ENCODE measurements at places on chromosomes 6 and 20.

GRCh38 chr20:2859330-2860121 is 13.8 kb upstream of the PTPRA start:
- no peak for DNase-seq

GRCh38 chr6:159119791-159120190 is 49.4 kb upstream of the FNDC1 start:
- DNase-seq = no peak

DNA sequence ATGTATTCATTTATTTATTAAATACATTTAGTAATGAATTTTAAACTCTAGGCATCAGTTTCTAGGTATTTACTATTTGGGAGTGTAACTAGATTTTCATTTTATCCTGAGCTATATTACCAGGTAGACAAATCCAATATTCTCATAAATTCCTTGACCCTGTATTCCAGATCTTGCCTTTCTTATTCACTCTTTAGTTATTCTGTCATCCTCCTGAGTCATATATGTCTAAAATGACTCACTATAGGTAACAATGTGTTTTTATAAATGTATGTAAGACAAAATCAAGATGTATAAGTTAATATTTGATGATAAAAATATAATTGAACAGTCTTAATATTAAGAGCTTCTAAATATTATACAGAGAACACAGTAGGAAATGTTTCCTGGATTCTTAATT is 642.1 kb upstream of the NRSN1 start:
- no peak for DNase-seq

DNA sequence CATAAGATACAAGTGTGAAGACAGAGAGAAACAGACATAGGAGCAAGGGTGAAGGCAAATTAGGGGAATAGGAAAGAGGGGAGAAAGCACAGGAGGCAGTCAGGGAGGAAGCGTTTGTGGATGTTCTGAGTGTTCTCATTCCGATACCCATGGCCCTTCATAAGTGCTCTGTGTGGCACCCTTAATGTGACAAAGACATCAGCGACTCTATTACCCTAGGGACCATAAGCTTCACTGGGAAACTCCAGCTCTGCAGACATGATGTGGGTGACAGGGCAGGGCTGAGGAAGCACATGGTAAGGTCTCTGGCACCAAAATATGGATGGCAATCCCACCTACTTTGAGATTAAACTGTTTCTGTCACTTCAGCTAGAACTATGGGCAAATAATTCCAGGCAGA is 33.0 kb downstream of the F13A1 start:
- no peak for DNase-seq

DNA sequence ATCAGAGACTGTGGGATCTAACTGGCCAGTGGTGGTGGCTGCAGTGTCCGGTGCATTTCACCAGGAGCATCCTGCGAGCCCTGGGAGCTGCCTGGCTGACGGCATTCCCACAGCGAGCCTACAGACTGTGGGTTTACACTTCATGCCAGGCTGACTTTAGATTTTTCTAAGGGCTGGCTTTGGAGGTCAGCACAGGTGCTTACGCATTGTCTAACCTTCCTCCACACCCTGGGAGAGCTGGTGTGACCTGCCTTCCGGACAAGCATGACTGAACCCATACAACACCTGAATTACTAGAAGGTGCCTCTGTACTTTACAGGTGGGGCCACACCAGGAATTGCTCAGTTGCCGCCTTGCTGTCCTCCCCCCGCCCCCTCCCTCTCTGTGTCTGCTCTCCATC is 96.2 kb downstream of the RREB1 start:
- no peak for DNase-seq

- DNase-seq = no peak
Observed at GRCh38 chr6:393391-394221, 2.1 kb downstream of the IRF4 start.

- no peak for DNase-seq
Observed at GRCh38 chr20:32282461-32282860, 5.0 kb downstream of the KIF3B start.

DNA sequence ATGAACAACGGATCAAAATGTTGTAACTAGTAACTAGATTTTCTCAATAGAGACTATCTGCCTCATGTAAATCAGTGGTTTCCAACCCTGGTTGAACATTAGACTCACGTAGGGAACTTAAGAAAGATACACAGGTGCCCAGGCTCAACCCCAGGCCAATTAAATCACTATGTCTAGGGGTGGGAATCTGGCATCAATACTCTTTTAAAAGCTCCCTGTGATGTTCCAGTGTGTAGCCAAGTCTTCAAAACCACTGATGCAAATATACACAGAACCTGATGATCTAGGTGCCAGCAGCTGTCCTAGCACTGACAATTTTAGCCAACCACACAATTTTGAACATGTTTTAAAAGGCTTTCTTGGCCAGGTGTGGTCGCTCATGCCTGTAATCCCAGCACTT is 128.7 kb downstream of the TBC1D32 start:
- no peak for DNase-seq

GRCh38 chr6:104713982-104714381 is 145.7 kb downstream of the HACE1 start:
- no peak for DNase-seq

DNA sequence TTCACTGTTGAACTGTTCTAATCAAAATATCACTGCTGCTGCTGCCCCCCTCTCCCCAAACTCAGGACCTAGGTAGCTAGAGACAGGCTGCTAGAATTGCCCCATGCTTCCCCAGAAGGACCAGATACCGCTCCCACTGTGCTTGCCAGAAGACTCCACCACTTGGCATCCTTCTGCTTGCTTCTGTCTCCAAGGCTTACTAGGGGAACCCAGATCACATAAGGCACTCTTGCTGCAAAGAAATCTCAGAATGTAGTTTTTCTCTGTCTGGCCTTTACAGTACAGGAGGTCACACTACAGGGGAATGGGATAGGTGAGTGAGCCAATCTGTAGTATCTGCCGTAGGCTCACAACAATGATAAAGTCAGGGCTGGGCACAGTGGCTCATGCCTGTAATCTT is 21.5 kb upstream of the SLC9A8 start:
- no peak for DNase-seq

DNA sequence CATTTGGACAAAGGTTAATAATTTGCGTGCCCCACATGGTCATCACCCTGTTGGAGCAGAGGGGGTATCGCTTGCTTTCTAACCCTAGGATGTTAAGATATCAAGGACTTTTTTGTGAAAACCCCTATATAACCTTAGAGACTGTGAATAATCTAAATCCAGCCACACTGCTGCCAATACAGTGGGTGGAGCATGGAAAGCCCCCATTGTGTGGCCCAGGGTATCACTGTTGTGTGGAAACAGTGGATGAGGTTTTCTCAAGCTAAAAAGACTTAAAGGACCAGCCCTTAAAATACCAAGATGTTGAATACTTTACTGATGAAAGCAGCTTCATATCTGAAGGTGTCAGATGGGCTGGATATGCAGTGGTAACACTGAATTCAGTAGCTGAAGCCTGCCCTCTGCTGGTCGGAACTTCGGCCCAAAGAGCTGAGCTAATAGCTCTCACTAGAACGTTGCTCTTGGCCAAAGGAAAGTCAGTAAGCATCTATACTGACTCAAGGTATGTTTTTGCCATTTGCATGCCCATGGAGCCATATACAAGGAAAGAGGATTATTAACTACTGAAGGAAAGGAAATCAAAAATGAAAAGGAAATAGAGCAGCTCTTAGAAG is 695.2 kb downstream of the PHF3 start:
- no peak for DNase-seq

DNA sequence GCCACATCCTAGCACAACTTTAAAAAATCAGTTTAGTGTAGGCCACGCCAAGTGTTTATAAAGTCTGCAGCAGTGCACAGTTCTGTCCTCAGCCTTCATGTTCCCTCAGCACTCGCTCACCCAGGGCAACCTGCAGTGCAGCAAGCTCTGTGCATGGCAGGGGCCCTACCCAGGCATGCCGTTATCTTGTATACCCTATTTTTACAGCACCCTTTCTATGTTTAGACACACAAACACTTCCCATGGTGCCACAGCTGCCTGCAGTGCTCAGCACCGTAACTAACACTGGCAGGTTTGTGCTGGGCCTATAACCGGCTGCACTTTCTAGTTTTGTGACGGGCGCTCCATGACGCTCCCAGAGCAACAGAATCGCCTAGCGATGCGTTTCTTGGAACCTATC is 43.8 kb downstream of the ZBTB46 start:
- DNase-seq = no peak

- DNase-seq = no peak
Observed at GRCh38 chr20:24653306-24653705, 183.9 kb downstream of the SYNDIG1 start.

- no peak for DNase-seq
Observed at GRCh38 chr20:32201296-32201976, 6.1 kb downstream of the PLAGL2 start.

GRCh38 chr20:22350624-22351023 is 233.7 kb downstream of the FOXA2 start:
- no peak for DNase-seq

- no peak for DNase-seq
Observed at GRCh38 chr20:776165-776564, 7.9 kb upstream of the SLC52A3 start.
